ENCODE measurements at places on chromosomes 13 and 19.

- peak; percentile 48 for DNase-seq
Measured at GRCh38 chr13:28889086-28889732, 69.1 kb downstream of the MTUS2 start.

DNA sequence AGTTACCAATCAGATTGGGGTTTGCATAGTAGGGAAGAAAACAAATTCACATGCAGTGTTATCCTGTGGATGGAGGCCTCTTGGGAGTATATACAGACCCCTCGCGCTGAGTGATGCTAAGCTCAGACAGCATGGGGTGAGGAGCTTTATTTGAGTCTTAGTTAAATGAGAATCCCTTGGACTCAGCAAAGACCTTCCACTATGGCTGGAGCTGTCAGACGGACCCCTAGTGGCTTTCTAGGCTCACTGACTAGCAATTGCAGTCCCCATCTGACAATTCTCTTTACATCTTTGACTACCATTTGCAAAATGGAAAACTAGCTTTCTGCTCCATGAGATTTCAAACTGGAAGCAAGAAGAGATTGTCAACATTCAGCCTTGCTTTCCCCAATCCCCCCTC, 90.4 kb downstream of the STOML3 start:
- no peak for DNase-seq

DNA sequence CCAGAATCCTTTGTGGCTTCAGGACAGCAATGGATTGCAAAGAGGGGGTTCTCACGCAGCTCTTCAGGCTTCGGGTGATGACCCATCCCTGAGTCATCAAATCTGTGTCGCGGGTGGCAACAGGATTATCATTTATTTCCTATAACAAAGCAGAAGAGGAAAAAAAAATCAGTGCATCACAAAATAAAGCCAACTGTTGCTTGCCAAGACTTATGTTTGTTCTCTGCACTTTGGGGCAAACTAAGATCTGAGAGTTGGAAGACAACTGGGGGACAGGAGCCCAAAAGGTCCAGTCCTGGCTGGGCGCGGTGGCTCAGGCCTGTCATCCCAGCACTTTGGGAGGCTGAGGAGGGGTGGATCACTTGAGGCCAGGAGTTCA, 6.4 kb downstream of the GNA15 start:
- DNase-seq: no peak

GRCh38 chr19:14530005-14530348, 583 bp downstream of the TECR start:
- DNase-seq: no peak

- no peak for DNase-seq
Measured at GRCh38 chr19:803099-803561, 5.9 kb downstream of the PTBP1 start.

DNA sequence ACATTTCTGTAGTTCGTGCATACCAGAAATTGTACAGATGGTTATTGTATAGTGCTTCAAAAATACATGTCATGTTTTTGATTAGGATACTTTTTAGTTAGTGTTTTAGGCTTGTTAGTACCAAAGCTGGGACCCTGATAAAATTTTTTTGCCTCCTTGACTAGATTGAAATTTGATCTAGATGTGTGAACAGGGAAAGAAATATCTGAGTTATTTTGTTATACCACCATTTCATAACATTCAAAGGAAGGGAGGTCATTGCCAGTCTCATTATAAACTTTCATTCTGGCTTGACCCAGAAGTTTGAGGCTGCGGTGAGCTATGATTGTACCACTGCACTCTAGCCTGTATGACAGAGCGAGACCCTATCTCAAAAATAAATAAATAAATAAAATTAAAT, 9.0 kb downstream of the LMO7 start:
- no peak for DNase-seq

GRCh38 chr13:110565296-110565695, 3.8 kb upstream of the RAB20 start:
- no peak for DNase-seq

- no peak for DNase-seq
Measured at GRCh38 chr13:65623148-65623547, 1607.0 kb downstream of the PCDH9 start.

- DNase-seq: peak; percentile 99
Measured at GRCh38 chr19:36054119-36054732, at the start of gene THAP8. TSS of gene THAP8 (minus strand) at chr19:36054285. CDS start at chr19:36054217, 68 bp downstream.

DNA sequence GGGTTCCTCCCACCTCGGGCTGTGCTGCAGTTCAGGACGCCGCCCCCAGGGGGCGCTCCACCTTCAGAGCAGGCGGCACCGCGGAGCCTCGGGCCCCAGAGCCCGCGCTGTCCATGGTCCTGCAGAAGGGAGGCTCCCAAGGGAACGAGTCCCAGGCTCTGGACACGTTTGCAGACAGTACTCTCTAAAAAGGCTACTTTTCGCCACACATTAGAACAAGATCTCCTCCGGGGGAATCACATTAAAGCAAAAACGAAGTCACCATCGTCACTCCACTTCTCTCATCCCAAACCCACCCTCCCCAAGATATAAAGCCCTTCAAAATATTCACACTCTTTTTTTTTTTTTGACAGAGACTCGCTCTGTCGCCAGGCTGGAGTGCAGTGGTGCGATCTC, 4.6 kb upstream of the SIGLEC10 start:
- no peak for DNase-seq

DNA sequence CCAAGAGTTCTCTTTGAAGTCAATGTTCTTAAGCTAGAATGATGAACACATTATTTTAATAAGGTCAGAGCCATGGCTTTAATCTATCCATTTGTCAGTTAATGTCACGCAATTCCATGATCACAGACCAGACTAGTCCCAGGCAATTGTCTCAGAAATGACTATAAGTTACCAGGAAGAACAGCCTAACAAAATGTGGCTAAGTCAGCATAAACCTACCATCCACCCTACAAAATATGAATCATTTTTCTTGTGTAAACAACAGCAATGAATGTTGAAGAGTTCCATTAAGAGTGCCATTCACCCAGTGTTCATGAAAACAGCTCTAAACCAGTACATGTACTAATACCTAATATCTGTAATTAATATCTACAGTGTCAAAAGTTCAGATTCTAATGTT, 127.5 kb downstream of the KCTD12 start:
- no peak for DNase-seq

GRCh38 chr13:78383071-78383484, 220.3 kb downstream of the POU4F1 start:
- DNase-seq: no peak

DNA sequence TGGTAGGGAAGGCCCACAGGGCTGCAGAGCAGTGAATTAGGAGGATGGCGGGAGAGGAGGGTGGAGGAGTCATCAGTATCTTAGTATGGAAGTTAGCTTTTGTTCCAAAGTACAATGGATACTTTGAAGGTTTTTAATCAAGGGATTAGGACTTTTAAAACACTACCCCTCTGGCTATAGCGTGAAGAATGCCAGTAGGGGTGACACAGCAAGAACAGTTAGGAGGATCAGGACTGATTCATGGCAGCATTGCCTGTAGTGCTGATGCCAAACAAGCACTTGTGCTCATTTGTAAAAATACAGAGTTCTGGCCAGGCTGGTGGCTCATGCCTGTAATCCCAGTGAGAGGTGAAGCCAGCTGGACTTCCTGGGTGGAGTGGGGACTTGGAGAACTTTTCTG, 46.2 kb downstream of the SKA3 start:
- DNase-seq: no peak

DNA sequence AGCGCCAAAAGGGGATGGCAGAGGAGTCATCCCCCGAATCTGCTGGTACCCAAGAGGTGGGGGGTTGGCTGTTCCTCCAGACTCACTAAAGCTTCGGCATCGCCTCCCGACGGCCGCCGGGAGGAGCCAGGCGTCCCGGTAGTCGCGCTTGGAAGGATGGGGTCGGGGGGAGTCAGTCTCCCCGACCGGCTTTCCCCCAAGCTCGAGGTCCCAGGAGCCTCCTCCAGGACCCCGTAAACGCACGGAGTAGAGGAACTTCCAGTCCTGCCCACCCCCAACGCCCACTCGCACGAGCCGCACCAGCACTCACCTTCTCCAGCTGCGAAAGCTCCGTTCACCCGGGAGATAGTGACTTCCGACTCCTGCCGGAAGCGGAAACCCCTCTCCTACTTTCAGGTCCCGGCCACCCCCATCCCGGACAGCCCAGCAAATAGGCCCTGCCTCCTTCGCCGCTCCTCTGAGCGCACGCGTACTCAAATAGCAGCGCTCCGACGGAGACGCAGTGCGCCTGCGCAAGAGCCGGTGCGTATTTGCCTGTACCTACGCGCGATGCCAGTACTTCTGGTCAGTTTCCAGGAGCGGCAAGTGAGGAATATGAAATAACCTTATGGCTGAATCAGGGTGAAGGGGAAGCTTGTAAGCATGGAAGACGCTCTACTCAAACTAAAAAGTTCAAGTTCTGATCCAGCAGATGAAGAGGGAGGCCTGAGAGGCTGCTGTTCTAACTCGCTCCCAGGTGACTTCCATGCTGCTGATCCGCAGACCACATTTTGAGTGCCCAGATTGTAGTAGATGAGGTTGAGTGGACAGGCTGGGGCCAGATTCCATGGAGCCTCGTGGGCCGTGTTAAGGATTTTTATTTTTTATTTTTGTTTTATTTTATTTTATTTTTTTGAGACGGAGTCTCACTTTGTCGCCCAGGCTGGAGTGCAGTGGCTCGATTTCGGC, at the start of gene ELOF1:
Gene ELOF1 (minus strand): TSS at position 350 of the 948 bp plus-strand sequence. CDS start 4,883 bp downstream, outside the sequence.
- peak; percentile 99 for DNase-seq

DNA sequence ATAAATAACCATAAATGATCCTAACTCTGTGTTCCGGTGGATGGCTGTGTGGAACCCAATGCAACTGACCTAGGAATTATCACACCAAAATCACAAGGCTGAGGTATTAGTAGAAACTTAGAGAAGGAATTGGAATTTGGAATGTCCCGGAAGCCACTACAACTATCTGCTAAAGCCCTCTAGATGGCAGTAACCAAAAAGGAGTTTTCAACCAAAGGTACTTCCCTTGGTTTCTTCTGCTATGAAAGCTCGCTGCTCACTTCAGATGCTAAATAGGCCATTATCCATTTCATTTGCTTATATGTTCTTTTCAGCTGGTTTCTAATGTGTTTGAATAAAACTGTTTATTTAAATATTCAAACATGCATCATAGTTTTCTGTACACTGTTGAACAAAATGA, 1589.1 kb upstream of the SPRY2 start:
- DNase-seq: peak; percentile 35

Measured in putamen (tissue), 1 donor.